ENCODE measurements at places on chromosomes 16 and 17. TPM values are rescaled to one million over a fixed set of nuclear protein-coding genes. Genes with fewer than 3 reads are reported as not detected.

The TMC8 gene
- polyA plus RNA-seq = 3.3 TPM

The SLC12A3 gene
- polyA plus RNA-seq = 0.11 TPM

The C16orf86 gene
- 2.4 TPM for polyA plus RNA-seq

The IL32 gene
- polyA plus RNA-seq = 121 TPM

The KRT9 gene
- polyA plus RNA-seq = not detected

The CD7 gene
- 0.43 TPM for polyA plus RNA-seq

The SLFN14 gene
- polyA plus RNA-seq = 0.24 TPM

The CUEDC1 gene
- 48.8 TPM for polyA plus RNA-seq

The PIPOX gene
- polyA plus RNA-seq = 1.9 TPM

The STAT5A gene
- polyA plus RNA-seq = 15.0 TPM

The HSBP1 gene
- 98.9 TPM for polyA plus RNA-seq

The MRC2 gene
- polyA plus RNA-seq = 136 TPM

The SULT1A2 gene
- polyA plus RNA-seq = 0.66 TPM

The MAPK8IP3 gene
- polyA plus RNA-seq = 53.6 TPM

The MARF1 gene
- polyA plus RNA-seq = 36.0 TPM

The LRRC75A gene
- polyA plus RNA-seq = 6.3 TPM

The ZNF200 gene
- 6.3 TPM for polyA plus RNA-seq

The PRCD gene
- polyA plus RNA-seq = 4.8 TPM

All from forelimb muscle (tissue), 1 donor.